Stimulated activated CD4-positive, alpha-beta T cell treated with anti-CD3 and anti-CD28 coated beads, TNF-alpha, amount 100 ng/mL, for 1 hour (primary cell): ENCODE measurements at places on chromosomes 2 and 18.
A peak's percentile ranks its signal among the peaks of the same experiment; 100 is the strongest.

- no peak for DNase-seq
These were observed 91.1 kb downstream of the ACTR3 start for GRCh38 chr2:113980946-113981345.

- DNase-seq: no peak
These were observed 273.5 kb downstream of the CALCRL start for GRCh38 chr2:187174582-187174981.

GRCh38 chr2:161170958-161171932, 11.0 kb downstream of the TANK start:
- DNase-seq: no peak

- peak; percentile 73 for DNase-seq
These were observed 28.9 kb downstream of the IL1R2 start for GRCh38 chr2:102020596-102021170.

GRCh38 chr2:33897741-33898140, 298.6 kb upstream of the FAM98A start:
- DNase-seq: no peak
